Smooth muscle cell of the pulmonary artery (primary cell): ENCODE measurements at places on chromosomes 1 and 21. TPM values are rescaled to one million over a fixed set of nuclear protein-coding genes. Genes with fewer than 3 reads are reported as not detected.

Gene MMEL1
- total RNA-seq, result 0.39 TPM in 1 of 2 replicates, not detected in the other

Gene PGLYRP4
- total RNA-seq, result not detected in 2 replicates

Gene DCDC2B
- total RNA-seq, result not detected in 2 replicates

Gene GBP5
- total RNA-seq, result 0.07 TPM in 1 of 2 replicates, not detected in the other

Gene OR2T35
- total RNA-seq, result not detected in 2 replicates

Gene TEX38
- total RNA-seq, result not detected in 2 replicates

Gene TTC34
- total RNA-seq, result 0.20 and 0.33 TPM in 2 replicates

Gene PRAMEF4
- total RNA-seq, result not detected in 2 replicates

Gene TNFRSF18
- not detected in 2 replicates for total RNA-seq

Gene CLCC1
- 38.9 and 49.0 TPM in 2 replicates for total RNA-seq

Gene AURKAIP1
- total RNA-seq, result 55.5 and 57.1 TPM in 2 replicates

Gene KPRP
- total RNA-seq, result not detected in 2 replicates

Gene RGS5
- 77.3 and 83.3 TPM in 2 replicates for total RNA-seq

Gene TCP10L
- total RNA-seq, result 0.26 and 0.65 TPM in 2 replicates

Gene NHLH1
- 0.07 TPM in 2 replicates for total RNA-seq

Gene LAD1
- total RNA-seq, result 0.07 TPM in 1 of 2 replicates, not detected in the other

Gene MTF1
- total RNA-seq, result 6.6 and 6.9 TPM in 2 replicates

Gene SH3D21
- total RNA-seq, result 10.0 and 13.6 TPM in 2 replicates

Gene TMEM240
- 4.0 and 4.6 TPM in 2 replicates for total RNA-seq

Gene OR2L13
- total RNA-seq, result not detected in 2 replicates

Gene AMY1B
- total RNA-seq, result not detected in 2 replicates

Gene RCAN3
- total RNA-seq, result 3.7 and 4.2 TPM in 2 replicates

Gene PRRX1
- 117 and 269 TPM in 2 replicates for total RNA-seq

Gene C4BPA
- not detected in 2 replicates for total RNA-seq

Gene CGN
- 0.13 TPM in 1 of 2 replicates, not detected in the other for total RNA-seq

Gene ENTREP3
- total RNA-seq, result 11.1 and 20.4 TPM in 2 replicates

Gene RHOU
- 0.91 and 1.1 TPM in 2 replicates for total RNA-seq

Gene ESPN
- 0.07 TPM in 1 of 2 replicates, not detected in the other for total RNA-seq

Gene ANGPTL3
- total RNA-seq, result not detected in 2 replicates

Gene SPRR2G
- total RNA-seq, result not detected in 2 replicates

Gene NUF2
- total RNA-seq, result 2.4 and 7.0 TPM in 2 replicates

Gene SYTL1
- 0.07 TPM in 2 replicates for total RNA-seq

Gene C1QTNF12
- 0.91 and 2.2 TPM in 2 replicates for total RNA-seq

Gene C1orf53
- total RNA-seq, result 1.4 and 2.1 TPM in 2 replicates

Gene CELA2A
- total RNA-seq, result 0.20 TPM in 1 of 2 replicates, not detected in the other

Gene LCE1D
- not detected in 2 replicates for total RNA-seq

Gene DENND2C
- total RNA-seq, result 2.0 and 3.0 TPM in 2 replicates

Gene ZNF593OS
- not detected in 2 replicates for total RNA-seq

Gene S100A16
- total RNA-seq, result 92.6 and 247 TPM in 2 replicates

Gene CTSS
- 3.2 and 5.9 TPM in 2 replicates for total RNA-seq

Gene AQP10
- total RNA-seq, result 0.07 and 0.13 TPM in 2 replicates

Gene LAPTM5
- total RNA-seq, result 0.26 TPM in 1 of 2 replicates, not detected in the other

Gene FCRL1
- not detected in 2 replicates for total RNA-seq

Gene C1QB
- not detected in 2 replicates for total RNA-seq

Gene TTC39A
- 1.6 and 2.0 TPM in 2 replicates for total RNA-seq

Gene FOXD2
- 0.10 and 0.20 TPM in 2 replicates for total RNA-seq

Gene RNPEP
- total RNA-seq, result 73.0 and 82.5 TPM in 2 replicates

Gene NBPF6
- 0.07 and 0.10 TPM in 2 replicates for total RNA-seq

Gene SPTA1
- under 0.01 and 0.10 TPM in 2 replicates for total RNA-seq

Gene AMPD1
- total RNA-seq, result not detected in 2 replicates

Gene RAP1GAP
- total RNA-seq, result 0.20 and 0.23 TPM in 2 replicates

Gene GBP7
- not detected in 2 replicates for total RNA-seq

Gene RBP7
- total RNA-seq, result 0.26 TPM in 1 of 2 replicates, not detected in the other
